Hippocampal formation (tissue), 2 donors: ENCODE measurements at places on chromosomes 6 and 20.

GRCh38 chr6:41939848-41940758, 1.5 kb downstream of the CCND3 start:
- DNase-seq = no peak

DNA sequence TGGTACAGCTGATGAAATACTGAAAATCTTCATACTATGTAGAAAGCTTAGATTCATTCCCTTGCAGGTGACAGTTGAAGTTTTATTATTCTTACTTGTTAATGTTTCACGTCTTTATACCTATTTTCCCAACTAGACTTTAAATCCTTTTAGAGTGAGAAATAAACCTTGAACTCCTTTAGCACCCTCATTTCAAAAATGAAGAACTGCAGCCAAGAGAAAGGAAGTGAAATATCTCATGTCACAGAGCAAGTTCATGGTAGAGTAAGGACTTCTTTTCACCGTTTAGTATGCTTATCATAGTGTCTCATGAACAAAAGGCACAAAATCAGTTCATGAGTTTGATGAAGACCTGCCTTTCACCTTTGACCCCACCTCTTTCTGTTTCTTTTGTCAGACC, 38.5 kb downstream of the ORC3 start:
- no peak for DNase-seq

GRCh38 chr6:95321126-95321525, 256.2 kb upstream of the MANEA start:
- DNase-seq = no peak

GRCh38 chr6:163500105-163500504, 85.6 kb downstream of the QKI start:
- no peak for DNase-seq

GRCh38 chr20:41131594-41132387, 5.6 kb upstream of the PLCG1 start:
- no peak for DNase-seq

DNA sequence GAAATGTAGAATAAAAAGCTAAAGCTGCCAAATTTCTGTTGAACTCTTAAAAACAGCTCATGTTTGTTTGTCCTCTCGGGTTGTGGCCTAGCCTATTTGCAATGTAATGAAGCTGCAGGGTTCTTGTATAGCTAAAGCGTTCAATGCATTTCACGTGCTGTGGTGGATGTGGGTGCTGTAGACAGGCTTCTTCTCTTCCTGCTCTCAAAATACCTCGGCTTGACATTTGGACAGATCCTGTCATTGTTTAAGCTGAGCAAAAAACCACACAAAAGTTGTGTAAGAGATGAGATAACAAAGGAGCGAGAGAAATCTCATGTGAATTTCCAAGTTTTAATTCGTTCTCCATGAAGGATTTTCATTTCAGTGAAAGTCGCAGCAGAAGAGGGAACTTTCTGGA, 196.3 kb upstream of the UST start:
- no peak for DNase-seq

DNA sequence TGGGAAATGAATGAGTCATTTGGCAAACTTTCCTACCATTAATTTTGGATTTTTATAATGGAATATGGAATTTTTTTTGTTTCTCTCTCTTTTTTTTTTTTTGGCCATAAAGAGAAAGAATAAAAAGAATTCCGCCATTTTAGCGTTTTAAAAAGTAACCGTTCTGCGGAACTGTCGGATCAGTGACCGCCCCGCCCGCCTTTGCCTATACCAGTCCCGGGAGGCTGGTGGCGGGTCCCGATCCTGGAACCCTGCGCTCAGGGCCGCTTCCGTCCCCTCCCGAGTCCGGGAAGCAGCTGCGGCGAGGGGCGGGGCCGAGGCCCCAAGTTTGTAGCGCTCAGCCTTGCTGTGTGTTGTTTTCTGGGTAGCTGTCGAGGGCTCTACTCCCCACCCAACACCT, 609 bp downstream of the L3MBTL1 start:
- no peak for DNase-seq

DNA sequence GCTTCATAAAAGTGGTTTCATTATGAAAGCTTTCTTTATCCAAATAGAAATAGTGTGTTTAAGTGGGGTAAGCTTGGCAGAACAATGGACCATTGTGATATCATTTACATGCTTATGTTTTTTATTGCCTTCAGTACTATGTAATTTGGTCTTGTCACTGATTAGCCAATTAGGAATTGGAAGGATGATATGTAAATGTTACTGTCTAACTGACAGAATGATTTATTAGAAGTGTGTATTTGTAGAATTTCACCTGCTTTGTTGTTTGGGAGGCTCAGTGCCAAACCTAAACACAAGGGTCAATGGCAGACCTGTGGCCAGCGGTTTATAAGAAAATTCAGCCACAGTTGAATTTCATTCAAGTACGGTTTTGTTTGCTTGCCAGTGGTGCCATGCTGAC, 39.0 kb downstream of the AIG1 start:
- DNase-seq = no peak

DNA sequence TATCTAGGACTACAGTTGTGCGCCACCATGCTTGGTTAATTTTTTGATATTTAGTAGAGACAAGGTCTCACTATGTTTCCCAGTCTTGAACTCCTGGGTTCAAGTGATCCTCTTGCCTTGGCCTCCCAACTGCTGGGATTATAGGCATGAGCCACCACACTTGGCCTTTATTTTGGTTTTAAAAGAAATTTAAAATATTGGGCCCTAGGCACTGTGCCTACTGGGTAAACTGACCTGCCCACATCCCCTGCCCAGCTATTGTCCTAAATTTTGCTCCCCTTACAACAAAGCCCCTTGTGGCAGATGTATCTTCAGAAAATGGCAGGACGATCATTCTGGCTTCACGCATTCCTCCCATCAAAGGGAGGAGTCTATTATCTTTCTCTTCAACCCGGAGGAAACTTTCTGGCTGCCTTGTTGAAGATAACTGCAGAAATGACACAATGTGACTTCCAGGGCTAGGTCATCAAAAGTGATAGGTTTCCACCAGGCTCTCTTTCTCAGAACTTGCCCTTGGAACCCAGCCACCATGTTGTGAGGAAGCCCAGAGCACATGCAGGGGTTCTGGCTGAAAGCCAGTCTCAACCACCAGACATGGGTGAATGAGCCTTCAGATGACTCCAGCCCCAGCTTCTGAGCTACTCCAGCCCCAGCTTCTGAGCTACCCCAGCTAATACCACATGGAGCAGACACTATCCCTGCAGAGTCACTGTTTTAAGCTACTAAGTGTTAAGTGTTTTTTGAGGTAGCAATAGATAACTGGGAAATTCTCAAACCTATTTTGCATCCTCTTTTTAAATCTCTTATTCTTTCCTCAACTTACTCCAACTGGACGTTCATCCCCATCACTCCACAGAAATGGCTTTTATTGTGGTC, 4.6 kb upstream of the GUCA1B start:
- DNase-seq = no peak

GRCh38 chr6:2961506-2961905, 9.9 kb downstream of the SERPINB6 start:
- no peak for DNase-seq

- DNase-seq = no peak
Observed at GRCh38 chr6:69106511-69106910, 471.4 kb downstream of the ADGRB3 start.

DNA sequence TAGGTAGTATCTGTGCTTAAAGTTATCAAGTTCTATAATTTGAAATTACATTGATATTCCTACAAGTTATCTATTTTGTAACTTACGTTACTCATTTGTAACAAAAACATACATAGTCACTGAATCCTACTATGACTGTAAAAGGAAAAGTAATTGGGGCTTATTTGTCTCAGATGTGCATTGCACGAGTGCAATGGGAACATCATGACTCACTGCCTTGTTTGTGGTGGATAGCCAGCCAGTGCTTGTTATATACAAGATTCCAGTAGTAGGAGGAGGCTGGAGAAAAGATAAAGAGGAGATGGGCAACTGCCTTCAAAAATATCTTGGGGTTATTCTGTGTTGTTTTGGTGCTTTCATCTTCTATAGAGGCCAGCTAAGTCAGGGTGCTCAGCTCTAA, 164.1 kb downstream of the RNF144B start:
- no peak for DNase-seq

DNA sequence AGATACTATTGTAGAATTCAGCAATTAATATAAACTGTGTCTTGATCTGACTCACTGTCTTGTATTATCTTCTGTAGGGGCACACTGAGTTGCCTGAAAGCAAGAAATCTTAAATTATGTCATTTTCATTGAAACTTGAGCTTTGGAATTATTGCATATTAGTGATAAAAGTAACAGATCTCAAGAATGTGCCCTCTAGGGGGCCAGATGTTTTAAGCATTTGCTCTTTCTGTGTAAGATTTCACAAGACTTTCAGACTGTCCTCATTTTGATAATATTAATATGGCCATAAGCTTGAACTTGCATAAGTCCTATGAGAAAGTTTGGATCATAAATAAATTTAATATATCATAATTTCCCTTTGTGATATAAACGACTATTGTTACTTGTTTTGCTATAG, 55.5 kb upstream of the MYO6 start:
- no peak for DNase-seq

DNA sequence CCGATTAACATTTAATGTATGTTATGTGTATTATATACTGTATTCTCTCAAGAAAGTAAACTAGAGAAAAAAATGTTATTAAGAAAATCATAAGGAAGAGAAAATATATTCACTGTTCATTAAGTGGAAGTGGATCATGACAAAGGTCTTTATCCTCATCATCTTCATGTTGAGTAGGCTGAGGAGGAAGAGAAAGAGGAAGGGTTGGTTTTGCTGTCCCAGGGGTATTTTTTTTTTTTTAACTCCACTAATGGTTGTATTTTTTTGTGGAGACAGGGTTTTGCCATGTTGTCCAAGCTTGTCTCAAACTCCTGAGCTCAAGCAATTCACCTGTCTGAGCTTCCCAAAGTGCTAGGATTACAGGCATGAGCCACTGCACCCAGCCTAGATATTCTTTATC, 11.0 kb downstream of the ECT2L start:
- DNase-seq = no peak

- no peak for DNase-seq
Observed at GRCh38 chr20:56932575-56933330, 303.6 kb downstream of the TFAP2C start.

DNA sequence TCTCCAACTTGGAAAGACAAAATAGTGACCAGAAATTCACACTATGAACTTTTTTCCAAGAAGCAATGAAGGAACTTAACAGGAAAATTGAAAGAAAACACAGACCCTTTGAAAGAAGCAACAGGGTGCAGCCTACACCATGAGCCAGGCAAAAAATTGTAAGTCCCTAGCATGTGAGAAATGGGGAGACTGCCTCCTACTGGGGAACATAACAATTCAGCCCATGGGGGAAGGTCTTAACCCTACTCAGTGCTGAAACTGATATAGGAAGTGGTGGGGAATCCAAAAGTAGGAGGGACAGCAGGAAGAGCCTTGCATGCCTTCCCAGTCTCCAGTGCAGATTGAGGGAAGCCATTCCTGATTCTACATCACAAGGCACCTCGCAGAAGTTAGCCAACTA, 235.1 kb upstream of the UFL1 start:
- DNase-seq = no peak

GRCh38 chr20:18497603-18498002, 578 bp upstream of the RBBP9 start:
- DNase-seq = no peak

- no peak for DNase-seq
Observed at GRCh38 chr6:170316071-170316470, 9.5 kb downstream of the FAM120B start.

DNA sequence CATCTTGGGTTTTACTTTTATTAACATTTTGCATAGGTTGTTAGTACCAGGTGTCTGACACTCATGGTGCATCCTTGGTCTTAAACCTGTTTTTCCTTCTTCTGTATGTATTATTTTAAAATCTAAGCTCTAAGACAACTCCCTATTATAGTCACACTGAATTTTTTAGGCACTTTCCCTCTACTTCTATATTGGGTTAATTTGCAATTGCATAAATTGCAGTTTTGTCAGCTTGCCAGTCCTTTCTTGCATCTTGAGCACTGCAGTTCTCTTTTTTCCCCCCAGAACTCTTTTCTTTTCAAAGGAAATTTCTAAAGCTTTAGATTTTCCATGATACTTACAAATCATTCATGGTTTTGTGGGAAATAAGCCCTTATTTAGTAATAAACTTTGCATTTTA, 70.6 kb downstream of the ZNF292 start:
- DNase-seq = no peak

GRCh38 chr6:43790031-43790430, 20.0 kb downstream of the VEGFA start:
- DNase-seq = no peak

DNA sequence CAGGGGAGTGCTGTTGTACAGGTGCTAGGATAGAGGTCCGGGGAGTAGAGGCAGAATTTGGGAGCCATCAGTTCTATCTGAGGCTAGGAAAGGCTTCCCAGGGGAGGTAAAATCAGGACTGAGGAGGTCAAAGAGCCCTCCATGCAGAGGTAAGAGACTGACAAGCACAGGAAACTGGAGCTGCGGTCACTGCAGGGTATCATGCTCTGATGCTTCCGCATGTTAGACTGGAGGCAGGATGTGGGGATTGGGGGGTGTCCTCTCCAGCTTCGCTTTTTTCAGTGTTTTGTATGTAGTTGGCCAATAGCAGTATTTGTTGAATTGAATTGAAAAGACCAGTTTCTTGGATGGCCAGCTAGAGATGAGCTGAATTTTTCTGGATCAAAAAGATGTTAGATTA, 87.8 kb downstream of the SLC22A3 start:
- DNase-seq = no peak

- DNase-seq = peak; percentile 18
Observed at GRCh38 chr6:6712449-6713403, 124.2 kb downstream of the LY86 start.
